Activated CD8-positive, alpha-beta memory T cell treated with anti-CD3 and anti-CD28 coated beads, Interleukin-2, amount 10 ng/mL, durations not matched to agents 7 days and 5 days (primary cell): ENCODE measurements at places on chromosomes 13 and 19. TPM values are rescaled to one million over a fixed set of nuclear protein-coding genes. Genes with fewer than 3 reads are reported as not detected.

DNA sequence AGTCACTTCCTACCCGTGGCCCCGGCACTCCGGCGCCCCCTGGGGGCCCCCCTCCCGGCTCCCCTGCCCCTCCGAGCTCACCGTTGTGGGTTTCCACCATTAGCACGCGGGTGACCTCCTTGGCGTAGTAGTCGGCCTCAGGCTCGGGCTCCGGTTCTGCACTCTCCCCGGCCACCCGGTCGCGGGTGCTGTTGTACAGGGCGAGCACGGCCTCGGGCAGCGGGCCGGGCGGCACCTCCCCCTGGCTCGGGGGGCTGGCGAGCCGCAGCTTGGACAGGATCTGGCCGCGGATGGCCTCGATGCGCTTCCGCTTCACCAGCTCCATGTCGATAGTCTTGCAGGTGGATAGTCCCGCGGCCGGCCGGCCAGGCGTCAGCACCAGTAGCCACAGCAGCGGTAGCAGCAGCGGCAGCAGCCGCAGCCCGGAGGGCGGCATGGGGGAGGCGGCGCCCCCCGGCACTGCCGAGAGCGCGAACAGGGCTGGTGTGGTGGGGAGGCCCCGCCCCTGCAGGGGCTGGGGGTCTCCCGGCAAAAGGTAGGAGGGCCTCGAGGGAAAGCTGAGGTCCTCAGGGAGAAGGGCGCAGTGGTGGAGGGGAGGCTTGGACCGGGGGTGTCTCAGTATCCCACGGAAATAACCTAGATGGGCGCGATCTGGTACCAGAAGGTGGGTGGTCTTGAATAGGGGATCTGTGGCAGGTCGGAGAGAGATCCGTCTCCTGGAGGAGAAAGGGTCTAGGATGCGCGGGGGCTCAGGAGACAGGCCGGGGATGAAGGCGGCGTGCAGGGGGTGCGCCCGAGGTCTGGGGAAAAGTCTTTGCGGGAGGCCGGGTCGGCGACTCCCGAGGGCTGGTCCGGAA, 885 bp downstream of the TGFB1 start:
- DNase-seq = peak; percentile 86
- H3K4me3 ChIP-seq = peak overlapping the region; percentile 99
- peaks cover 56% of the 10 kb centered on the region for H3K4me1 ChIP-seq
- no peaks in the 10 kb centered on the region for H3K27me3 ChIP-seq

DNA sequence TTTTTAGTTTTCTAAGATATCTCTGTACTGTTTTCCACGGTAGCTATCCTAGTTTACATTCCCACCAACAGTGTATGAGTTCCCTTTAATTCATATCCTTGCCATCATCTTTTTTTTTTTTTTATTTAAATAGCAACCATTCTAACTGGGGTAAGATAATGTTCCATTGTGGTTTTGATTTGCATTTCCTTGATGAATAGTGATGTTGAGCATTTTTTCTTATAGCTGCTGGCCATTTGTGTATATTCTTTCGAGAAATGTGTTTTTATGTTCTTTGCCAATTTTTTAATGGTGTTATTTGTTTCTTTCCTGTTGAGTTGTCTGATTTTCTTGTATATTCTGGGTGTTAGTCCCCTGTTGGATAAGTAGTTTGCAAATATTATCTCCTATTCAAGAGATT, 454.8 kb downstream of the DACH1 start:
- no peaks in the 10 kb centered on the region for H3K36me3 ChIP-seq
- H3K4me1 ChIP-seq = no peaks in the 10 kb centered on the region
- H3K27me3 ChIP-seq = no peaks in the 10 kb centered on the region

DNA sequence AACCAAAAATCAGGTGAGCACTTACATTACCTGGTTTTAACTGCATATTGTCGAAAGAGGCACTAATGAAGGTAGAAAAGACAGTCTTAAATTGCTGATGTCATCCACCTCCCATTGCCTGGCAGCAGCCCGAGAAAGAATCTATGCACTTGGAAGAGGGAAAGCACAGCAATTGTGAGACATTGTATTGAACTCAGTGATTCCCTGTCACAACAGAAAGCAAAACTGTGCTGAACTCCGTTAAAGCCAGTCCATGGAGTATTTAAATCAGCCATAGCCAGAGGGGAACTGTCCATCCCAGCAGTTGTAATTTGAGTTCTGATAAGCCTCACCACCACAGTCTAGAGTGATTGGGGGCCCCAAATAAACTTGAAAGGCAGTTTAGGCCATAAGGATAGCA, 466.6 kb upstream of the PCDH9 start:
- no peak overlapping the region for H3K27ac ChIP-seq
- H3K4me1 ChIP-seq = no peaks in the 10 kb centered on the region
- no peaks in the 10 kb centered on the region for H3K36me3 ChIP-seq
- no peaks in the 10 kb centered on the region for H3K27me3 ChIP-seq
- DNase-seq = no peak
- H3K4me3 ChIP-seq = no peak overlapping the region

GRCh38 chr13:27405546-27406134, 18.8 kb upstream of the GTF3A start:
- H3K27ac ChIP-seq = no peak overlapping the region
- no peaks in the 10 kb centered on the region for H3K36me3 ChIP-seq
- H3K4me1 ChIP-seq = peaks cover 14% of the 10 kb centered on the region

ADAMTS10 gene
- total RNA-seq = 3.3 TPM

FREM2 gene
- not detected for total RNA-seq
